Adipocyte (in vitro differentiated cells): ENCODE measurements at places on chromosomes 11 and 22.

DNA sequence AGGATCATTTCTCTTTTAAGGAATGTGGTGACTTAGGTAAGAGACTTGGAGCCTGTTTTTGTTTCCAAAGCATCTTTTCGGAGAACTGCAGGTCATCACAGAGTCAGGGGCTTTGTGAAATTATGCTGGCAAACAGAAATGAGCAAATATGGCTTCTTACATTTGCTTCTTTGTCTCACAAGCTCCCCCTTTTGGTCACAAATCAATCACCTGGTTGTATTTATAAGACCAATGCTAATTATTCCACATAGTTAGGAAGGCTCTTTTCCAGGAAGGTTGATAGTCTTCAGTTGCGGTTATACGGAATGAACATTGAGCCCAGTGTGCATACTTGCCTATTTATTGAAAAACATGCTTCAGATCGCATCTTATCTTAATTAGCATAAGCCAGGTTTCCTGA lies 34.6 kb upstream of the CEP126 start:
- peak; percentile 51 for DNase-seq

DNA sequence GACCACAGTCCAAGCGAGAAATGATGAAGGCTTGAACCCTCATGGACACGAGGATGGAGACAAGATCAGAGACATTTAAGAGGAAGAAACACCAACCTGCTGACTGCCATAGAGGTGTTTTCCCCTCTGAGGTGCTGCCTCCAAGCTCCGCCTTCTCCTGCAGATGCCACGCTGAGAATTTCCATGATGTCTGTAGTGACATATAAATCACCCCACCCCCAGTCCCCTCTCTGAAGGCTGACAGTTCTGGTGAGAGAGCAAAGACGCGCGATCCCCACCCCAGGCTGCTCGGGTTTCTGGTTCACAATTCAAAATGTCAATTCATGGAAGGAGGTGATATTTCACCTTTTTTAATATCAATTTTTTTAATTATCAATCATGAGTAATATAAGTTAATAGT lies 28.2 kb downstream of the LRRC32 start:
- DNase-seq = no peak

GRCh38 chr22:31764785-31765184 lies 11.0 kb downstream of the DEPDC5 start:
- DNase-seq = no peak

GRCh38 chr11:77332259-77332658 lies 30.8 kb upstream of the GDPD4 start:
- no peak for DNase-seq

GRCh38 chr11:26572770-26573402 lies 823 bp upstream of the MUC15 start:
- peak; percentile 7 for DNase-seq

DNA sequence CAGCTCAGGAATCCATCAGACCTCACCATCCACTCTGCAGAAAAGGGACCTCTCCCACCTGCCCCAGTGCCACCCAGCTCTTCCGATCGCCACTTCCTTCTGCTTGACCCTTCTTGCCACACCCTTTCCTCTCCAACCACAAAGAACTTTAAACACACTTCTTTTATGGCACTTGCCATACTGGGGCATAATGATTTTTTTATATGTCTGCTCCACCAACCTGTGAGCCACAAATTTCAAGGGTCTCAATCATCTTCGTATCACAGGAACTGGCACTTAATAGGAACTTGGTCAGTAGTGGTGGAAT lies 11.7 kb upstream of the MYH9 start:
- DNase-seq = no peak

DNA sequence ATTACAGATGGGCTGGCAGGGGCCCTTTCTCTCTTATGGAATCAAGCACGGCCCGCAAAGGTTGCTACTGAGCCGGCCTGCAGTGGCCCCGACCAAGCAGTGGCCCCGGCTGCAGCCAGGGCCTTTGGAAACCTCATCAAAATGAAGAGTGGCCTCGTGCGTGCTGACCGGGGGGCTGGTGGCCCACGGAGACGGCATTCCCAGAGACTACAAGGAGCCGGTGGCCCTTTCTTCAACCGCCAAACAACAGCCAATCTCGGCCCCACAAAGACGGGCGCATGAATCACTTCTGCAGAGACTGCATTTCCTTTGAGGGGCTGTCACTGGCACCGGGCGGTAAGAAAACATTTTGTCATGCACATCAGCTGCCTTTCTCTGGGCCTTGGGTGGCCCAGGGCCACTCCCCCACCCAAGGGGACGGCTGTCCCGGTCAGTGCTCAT lies 43.1 kb upstream of the FGF3 start:
- no peak for DNase-seq

DNA sequence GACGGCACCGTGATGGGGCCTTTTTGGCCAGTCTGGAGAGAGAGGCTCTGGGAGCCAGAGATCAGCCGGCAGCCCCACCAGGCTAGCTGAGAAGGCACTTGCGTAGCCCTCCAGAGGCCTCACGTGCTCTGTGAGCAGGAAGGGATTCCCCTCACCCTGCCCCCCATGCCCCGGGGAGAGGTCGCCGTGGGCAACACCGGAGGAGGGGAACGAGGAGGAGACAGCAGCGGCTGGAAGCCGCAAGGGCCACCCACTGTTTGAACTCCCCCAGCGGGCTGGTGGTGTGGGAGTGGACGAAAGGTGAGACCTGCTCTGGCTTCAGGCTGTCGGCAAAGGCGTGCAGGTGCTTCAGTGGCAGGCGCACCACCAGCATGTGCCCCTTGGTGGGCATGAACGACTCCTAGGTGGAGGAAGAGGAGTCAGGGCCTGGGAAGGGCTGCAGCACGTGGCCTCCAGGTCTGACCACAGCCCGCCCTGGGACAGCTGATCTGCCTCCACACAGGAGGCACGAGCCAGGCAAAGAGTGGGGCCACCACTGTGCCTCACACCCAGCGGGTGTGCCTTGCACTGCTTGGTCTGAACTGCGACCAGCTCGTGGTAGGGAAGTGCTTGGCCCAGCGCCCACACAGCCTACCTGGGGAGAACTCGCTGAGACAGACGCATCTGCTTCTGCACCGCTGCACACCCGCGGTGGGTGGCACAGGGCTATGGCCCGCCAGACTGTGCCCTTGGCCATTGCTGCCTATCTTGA lies 99.9 kb downstream of the MED15 start:
- DNase-seq = no peak

DNA sequence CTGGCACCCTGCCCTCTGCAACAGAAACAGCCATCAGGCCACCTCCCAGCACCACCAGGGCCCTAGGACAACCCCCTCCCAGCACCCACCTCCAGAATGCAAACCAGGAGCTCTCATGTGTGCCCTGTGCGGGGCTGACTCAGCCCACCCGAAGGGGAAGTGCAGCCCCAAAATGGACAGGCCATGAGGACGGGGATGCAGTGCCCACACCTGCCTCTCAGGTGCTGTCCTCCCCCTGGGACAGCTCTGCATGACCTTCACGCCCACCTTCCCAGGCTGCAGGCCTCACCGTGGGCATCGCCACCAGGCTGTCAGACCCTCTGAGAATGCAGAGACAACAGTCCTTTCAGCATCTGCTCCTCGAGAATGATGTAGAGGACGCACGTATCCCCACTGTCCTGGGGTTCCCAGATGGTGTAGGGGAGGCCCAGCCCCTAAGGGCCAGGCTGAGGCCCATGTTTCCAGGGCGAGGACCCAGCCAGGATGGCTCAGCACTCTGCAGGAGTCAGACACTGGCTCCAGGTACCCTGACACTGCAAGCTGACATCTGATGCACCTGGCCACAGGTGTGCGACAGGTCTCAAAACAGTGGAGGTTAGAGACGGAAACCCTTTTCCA lies 13.5 kb downstream of the MOB2 start:
- no peak for DNase-seq

DNA sequence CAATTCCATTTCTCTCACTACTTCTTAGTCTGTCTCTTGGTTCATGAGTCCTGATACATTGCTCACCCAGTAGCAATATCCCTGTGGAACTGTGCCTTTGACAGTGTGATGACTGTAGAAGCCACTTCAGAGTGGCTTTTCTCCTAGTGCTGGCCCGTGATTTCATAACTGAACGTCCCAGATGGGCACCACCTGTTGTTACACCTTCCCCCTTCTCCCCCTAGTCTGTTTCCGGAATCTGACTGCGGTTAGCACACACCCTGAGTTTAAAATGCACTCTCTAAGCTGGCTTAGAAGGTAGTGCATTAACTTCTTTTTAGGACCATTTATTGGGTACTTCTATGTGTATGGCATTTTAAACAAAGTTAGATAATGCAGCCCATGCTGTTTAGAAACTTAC lies 83.0 kb downstream of the ALX4 start:
- DNase-seq = no peak

- DNase-seq = no peak
These were observed 2.7 kb upstream of the CHST1 start for GRCh38 chr11:45667929-45668680.

GRCh38 chr11:36196411-36196998 lies 92.7 kb downstream of the COMMD9 start:
- DNase-seq = peak; percentile 57

DNA sequence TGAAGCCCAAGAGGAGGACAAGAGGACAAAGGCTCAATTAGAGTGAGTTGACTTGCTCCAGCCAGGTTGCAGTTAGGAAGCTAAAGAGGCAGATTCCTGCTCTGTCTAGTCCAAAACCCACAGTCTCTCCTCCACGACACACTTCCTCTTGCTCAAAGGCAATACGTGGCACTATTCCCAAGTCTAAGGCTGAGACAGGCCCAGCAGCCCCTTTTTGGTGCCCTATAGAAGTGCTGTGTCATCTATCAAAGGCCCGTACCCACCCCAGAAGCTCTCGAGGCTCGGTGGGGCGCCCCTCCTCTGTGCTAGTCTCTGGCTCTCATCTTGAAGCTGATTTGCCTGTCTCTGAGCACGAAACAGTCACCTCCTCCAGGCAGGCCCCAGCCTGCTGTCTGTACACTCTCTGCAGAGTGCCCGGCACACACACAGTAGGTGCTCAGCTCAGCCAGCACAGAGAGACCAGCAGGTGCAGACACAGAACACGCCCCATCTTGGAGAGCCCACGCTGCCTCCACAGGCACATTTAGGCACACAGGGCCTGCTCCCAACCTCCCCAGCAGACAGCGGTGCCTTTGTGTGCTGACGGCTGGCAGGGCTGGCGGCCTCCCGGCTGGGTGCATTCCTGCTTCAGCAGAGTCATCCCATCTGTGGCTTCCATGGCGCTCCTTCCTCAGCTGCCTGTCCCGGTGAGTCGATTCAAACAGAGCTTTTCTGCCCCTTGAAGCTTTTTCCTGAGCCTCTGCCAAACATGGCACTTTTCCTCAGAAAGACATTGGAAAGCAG lies 52.8 kb downstream of the MYH9 start:
- DNase-seq = peak; percentile 71

- DNase-seq = no peak
These were observed 27.9 kb downstream of the INCENP start for GRCh38 chr11:62151737-62152102.

DNA sequence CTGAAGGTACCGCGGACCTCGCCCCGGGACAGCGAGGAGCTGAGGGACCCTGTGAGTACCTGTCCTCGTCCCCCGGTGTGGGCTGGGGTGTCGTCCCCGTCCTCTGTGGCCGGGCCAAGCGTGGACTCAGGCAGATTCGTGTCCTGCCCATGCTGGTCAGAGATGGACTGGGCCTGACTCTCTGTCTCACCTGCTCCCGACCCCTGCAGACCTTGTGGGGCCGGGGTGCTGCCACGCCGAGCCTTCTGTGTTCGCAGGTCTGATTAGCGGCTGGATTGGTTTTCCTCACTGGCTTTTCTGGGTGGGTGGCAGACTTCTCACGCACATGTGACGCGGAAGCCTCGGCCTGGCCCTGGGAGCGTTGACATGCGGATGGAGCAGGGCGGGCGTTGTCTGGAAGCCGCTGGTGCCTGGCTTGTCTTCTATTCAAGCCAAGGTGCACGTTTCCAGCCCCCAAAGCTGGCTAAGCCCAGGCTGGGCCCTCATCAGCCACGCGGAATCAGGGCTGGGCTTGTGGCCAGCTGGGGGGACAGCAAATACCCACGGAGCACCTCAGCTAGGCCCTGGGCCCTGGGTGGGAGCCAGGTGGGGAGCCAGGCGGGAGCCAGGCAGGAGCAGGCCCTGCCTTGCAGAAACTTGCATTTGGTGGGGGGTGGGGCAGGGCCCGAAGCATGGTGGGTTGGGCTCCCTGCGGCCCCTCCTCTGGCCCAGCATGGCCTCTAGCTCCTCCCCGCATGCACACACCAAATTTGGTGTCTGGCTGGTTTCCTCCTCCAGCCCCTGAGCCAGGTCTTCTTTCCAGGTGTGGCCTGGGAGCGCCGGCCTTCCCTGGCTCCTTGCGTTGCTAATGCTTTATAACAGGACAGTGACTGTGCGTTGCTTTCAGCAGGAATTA lies 7.0 kb downstream of the GRAMD4 start:
- no peak for DNase-seq

DNA sequence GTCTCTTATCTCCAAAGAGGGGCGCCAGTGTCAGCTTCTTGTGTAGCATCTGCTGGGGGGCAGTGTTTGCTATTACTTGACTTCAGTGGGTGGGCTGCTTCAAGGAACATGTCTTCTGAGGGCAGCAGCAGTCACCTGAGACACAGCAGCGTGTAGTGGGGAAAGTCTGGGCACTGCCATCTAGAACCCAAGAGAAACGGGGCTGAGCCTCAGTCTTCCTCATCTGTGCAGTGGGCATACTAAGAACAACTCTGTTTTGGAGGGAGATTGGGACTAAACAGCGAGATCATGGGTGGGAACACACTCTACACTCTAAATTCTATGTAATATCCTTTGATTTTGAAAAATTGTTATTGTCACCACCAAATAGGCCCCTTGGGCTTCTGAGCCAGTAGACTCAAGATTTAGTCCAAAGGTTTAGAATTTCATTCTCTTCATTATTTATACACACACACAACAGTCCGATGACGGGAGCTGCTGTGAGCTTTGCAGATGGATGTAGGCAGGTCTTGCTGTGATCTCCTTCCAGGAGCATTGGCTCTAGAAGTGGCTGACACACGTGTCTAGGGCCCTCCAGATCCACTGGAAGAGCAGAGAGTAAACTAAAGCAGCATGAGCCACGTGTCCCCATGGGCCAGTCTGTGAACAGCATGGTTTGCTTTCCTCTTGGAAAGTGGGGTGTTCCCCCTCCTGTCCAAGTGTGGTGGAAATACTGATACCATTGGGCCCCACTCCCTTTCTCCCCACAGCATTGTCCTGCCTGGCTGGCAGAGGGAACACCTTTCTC lies 51.8 kb downstream of the TRAF6 start:
- no peak for DNase-seq

GRCh38 chr22:46897246-46897623 lies 134.8 kb downstream of the TBC1D22A start:
- DNase-seq = no peak

DNA sequence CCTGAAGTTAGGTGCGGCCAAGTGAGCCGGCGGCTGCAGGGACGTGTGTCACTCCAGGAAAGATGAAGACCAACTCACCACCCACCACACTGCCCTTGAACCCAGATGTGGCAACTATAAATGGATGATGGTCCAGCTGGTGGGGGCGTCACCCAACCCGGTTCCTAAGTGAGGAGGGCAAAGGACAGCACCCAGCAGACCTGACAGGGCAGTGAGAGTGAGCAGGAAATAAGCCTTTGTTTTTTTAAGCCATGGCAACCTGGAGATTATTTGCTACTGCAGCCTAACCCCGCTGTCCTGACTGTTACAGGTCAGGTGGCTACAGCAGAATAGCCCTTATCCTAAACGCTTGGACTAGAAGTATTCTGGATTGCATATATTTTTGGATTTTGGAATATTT lies 228.9 kb downstream of the CTTN start:
- no peak for DNase-seq
